Astrocyte of the cerebellum (primary cell): ENCODE measurements at places on chromosomes 4 and X.

GRCh38 chr4:147326591-147326990, 154.3 kb upstream of the EDNRA start:
- no peak for DNase-seq

GRCh38 chrX:123801901-123802300, 58.0 kb upstream of the XIAP start:
- no peak for DNase-seq

DNA sequence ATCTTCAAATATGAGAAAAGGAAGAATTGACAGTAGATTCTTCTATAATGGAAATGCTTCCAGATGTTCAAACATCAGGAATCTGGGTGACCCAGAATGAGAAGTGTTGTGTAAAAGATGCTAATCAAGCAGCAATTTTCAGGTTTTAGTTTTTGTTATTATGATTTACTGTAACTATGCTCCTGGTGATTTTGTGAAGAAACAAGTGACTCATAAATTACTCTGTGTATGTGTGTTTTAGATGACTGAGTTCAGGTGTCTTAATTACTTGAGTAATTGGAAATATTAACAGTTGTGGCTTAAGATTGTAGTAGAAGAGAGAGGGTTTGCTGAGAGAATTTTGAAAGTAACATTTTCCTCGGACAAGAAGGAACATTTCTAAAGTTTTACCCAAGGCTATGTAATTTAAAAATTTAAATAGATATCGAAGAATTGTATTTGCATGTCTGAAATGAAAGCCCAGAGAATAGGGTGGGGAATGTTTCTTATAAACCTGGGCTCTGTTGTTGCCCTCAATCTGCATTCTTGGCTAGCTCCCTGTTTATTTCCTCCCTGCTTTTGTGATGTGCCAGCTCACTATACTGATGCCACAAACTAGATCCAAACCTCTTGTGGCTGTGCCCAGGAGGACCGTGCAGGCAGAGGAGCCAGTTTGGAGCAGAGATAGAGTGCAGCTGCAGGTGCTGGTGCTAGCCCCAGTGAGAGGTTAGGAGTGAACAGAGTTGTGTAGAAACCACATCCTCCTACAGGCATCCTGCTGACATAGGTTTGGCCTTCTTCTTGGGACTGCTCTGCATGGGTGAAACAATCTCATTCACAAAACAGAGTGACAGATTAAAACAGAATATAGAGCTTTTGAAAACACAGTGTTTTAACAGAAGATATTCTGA, 25.4 kb upstream of the TNIP3 start:
- DNase-seq = no peak

DNA sequence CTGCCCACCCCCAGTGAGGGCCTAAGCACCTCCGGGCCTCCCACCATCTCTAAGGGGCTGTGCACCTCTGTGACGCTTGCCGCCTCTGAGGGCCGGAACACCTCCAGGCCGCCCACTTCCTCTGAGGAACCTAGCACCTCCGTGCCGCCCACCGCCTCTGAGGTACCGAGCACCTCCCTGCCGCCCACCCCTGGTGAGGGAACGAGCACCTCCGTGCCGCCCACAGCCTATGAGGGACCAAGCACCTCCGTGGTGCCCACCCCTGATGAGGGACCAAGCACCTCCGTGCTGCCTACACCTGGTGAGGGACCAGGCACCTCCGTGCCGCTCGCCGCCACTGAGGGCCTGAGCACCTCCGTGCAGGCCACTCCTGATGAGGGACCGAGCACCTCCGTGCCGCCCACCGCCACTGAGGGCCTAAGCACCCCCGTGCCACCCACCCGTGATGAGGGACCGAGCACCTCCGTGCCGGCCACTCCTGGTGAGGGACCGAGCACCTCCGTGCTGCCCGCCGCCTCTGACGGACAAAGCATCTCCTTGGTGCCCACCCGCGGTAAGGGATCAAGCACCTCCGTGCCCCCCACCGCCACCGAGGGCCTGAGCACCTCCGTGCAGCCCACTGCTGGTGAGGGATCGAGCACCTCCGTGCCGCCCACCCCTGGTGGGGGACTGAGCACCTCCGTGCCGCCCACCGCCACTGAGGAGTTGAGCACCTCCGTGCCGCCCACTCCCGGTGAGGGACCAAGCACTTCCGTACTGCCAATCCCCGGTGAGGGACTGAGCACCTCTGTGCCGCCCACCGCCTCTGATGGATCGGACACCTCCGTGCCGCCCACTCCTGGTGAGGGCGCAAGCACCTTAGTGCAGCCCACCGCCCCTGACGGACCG, 977 bp downstream of the MAGEE1 start:
- no peak for DNase-seq

DNA sequence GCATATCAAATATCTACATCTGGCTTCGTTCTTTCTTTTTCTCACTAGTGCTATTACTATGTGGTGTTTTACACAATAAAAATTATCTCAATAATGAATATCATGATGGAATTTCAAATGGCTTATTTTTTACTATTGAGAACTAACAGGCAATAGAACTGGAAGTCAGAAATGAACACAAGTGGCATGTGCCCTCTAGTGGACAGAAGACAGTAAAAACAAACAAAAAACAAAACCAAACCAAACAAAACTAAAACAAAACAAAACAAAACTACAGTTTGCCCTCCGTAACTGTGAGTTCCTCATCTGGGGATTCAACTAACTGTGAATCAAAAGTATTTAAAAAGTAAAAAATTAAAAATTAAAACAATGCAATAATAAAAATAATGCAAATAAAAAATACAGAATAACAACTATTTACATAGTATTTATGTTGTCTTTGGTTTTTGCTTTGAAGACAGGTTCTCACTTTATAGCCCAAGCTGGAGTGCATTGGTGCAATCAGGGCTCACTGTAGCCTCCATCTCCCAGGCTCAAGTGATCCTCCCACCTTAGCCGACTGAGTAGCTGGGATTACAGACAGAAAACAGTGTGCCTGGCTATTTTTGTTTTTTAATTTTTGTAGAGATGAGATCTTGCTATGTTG, 195.6 kb upstream of the TACR3 start:
- DNase-seq = no peak

GRCh38 chrX:153947009-153947769, 2.7 kb upstream of the RENBP start:
- DNase-seq = peak; percentile 56

DNA sequence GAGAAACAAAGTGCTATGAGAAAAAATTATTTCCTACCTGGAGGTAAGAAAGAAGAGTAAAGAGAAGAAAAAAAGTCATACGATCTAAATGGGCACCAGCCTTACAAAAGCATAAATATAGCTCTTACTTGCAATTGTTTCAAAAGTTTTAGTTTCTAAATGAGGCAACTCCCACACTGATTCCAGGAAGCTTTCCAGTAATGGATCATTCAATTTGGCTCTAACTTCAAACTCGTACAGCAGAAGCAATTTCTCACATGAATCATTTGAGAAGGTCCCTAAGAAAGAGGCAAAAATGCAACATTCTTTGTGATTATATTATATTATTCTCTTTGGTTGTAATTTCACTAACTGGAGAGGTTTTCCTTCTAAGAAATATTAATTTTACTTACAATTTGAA, 109.9 kb downstream of the DLG3 start:
- no peak for DNase-seq

- DNase-seq = no peak
These were observed 179.6 kb upstream of the TENM3 start for GRCh38 chr4:182063651-182064050.

- no peak for DNase-seq
These were observed 251.9 kb downstream of the STIM2 start for GRCh38 chr4:27112587-27112986.

- no peak for DNase-seq
These were observed 249.1 kb downstream of the RPA4 start for GRCh38 chrX:97132664-97133415.

DNA sequence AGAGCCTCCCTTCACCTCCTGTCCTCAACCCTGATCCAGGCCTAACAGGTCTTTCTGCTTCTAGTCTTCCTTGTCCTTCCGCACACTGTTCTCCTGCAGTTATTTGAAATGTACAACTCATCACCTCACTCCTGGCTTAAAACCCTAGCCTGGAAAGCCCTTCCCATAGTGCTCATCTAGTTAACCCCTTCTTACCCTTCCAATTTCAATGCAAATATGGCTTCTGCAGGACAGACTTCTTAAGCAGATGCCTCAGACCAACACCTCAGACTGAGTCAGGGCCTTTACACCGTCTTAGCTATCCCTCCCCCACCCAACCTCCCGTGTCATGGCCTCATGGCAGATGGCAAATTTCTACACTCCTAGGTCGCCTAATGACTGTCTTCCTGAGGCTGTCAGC, 130.4 kb downstream of the BCOR start:
- no peak for DNase-seq

DNA sequence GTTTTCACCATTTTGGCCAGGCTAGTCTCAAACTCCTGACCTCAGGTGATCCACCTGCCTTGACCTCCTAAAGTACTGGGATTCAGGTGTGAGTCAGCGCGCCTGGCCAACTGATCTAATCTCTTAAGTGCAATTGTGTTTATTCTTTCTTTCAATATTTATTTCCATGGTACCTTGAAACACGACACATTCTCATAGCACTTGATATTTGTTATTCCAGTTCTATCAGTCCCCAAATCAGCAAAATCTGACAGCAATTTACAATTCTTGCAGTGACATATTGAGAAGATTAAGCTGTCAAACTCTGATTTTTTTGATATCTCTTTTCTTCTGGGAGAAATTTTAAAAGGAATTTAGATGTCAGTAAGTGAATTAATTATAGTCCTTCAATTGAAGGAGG, 218.1 kb upstream of the FAT4 start:
- DNase-seq = no peak

- peak; percentile 84 for DNase-seq
These were observed 618.1 kb upstream of the GRIA3 start for GRCh38 chrX:122565952-122566351.

DNA sequence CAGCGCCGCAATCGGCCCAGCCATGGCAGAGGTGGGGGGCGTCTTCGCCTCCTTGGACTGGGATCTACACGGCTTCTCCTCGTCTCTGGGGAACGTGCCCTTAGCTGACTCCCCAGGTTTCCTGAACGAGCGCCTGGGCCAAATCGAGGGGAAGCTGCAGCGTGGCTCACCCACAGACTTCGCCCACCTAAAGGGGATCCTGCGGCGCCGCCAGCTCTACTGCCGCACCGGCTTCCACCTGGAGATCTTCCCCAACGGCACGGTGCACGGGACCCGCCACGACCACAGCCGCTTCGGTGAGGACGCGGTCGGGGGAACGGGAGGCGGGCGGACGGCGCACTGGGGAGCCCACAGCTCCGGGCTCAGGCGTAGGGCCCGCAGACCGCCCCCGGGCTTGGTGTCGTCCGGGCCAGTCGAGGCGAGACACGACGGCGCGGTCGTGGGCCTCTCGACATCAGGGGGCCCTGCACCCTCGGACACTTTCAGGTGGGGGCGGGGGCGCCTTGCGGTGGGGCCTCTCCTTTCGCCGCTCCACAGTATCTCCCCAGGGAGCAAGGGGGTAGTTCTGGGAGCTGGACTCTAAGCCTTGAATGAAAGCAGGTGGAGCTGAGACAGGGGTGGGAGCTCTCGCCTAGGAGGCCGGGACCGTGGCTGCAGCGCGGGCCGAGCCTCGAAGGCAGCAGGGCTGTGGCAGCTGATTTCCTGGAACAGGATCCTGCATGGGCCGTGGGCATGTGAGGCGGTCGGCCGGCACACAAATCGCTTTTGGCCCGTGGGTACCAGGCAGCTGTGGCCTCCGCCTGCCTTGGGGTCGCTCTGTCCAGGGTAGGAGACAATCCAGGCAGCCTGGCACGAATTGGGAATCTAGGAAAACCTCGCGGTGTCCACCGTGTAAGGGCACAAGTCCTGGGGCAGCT, 722 bp downstream of the FGF16 start:
- no peak for DNase-seq

- no peak for DNase-seq
These were observed 168.9 kb downstream of the TRIML1 start for GRCh38 chr4:188308142-188308541.

DNA sequence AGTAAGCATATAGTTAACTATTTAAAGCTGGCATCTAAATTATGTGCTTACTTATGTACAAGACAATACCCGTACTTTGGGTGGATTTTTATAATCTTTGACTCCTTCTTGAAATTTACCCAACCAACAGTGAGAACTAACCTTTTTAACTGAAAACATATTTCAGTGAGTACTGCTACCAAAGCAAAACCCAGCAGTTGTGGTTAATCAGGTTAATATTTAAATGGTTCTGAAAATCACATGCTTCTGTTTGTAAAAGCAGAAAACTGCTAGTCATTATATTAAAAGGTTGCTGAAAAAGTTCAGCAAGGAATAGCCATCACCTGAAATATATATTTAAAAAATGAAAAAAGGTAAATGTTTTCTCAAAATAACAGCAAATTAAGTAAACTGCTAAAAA, 20.0 kb downstream of the UBE2D3 start:
- no peak for DNase-seq

- DNase-seq = no peak
These were observed 57.6 kb downstream of the CCDC160 start for GRCh38 chrX:134294548-134294947.

- DNase-seq = no peak
These were observed 11.0 kb downstream of the GNRHR start for GRCh38 chr4:67743194-67743593.

DNA sequence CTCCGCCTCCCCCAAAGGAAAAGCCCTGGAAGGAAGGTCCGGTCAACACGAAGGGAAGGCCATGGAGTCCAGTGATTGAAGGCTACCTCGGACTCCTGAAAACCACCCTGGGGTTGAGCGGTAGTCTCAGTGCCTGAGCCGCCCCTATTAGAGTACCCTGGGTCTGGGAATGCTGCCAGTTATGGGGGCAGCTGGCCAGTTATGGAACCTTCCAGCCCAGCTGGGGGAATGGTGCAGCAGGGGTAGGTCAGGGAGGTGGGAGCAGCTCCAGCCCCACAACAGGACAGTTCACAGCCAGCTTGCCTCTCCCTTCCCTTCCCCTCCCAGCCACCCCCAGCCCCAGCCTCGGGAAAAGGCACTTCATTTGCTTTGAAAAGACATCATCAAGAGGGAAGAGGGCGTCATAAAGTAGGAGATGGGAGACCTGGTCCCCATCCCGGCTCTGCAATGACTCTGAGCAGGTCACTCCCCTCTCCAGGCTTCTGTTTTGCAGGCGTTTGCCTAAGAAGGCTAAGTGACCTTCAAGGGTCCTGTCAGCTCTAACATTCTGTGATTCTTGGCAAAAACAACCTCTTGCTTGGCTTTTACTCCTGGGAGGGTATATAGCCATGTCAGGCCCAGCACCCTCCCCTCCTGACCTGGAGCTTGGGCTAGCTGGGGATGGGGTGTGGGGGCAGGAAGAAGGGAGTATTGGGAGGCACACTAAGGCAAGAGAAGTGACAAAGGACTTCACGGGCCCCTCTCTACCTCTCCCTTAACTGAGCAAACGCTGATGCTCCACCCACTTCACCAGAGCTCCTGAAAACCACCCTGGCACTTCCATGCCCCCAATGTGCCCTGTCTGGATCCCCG, 8.0 kb downstream of the APLN start:
- no peak for DNase-seq

GRCh38 chr4:106854569-106855351, 181.4 kb downstream of the DKK2 start:
- no peak for DNase-seq

DNA sequence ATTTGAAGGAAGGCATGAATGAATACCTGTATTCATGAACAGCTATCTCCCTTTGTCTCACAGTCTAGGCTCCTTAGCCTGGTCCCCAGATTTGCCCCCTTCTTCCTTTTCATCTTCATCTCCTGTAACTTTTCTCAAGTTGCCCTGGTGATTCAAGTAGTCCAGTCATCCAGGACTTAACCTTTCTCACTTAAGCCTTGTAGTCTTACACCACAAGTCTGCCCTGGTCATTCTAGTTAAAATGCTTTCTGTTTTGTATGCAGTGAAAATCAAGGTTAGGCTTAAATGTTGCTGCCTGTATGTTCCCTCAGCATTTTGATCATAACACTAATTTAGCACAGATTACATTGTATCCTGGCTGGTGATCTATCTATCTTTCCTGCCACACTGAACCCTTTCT, 58.5 kb upstream of the SLC7A11 start:
- no peak for DNase-seq
